Activated naive CD4-positive, alpha-beta T cell treated with anti-CD3 and anti-CD28 coated beads, Interleukin-2, amount 50 U/mL, for 72 hours (primary cell): ENCODE measurements at places on chromosomes 1 and 21.

GRCh38 chr1:196115646-196116045 is 492.6 kb downstream of the KCNT2 start:
- no peak for DNase-seq

- DNase-seq = no peak
Observed at GRCh38 chr1:29227511-29227910, 3.2 kb downstream of the MECR start.

GRCh38 chr1:245416781-245417180 is 262.0 kb downstream of the KIF26B start:
- no peak for DNase-seq

DNA sequence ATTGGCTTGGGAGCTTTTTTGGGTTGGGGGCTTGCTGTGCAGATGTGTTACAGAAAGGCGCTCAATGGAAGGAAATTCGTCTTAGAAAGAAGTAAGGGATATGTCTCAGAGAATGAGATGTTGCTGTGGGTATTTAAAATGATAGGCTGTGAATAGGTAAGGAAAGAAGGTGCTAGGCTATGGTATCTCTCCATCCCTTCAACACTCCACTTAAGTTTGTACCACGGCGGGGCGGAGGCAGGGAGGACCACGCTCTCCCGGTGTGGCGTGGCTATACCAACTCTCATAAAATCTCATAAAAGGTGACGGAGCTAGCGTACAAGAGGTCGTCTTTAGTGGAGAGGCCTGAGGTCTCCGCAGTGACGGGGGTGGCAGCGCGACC is 305 bp upstream of the RPS6KC1 start:
- DNase-seq = no peak

- no peak for DNase-seq
Observed at GRCh38 chr1:241507189-241507863, 12.2 kb downstream of the FH start.

GRCh38 chr1:10928654-10929053 is 83.8 kb upstream of the TARDBP start:
- no peak for DNase-seq

DNA sequence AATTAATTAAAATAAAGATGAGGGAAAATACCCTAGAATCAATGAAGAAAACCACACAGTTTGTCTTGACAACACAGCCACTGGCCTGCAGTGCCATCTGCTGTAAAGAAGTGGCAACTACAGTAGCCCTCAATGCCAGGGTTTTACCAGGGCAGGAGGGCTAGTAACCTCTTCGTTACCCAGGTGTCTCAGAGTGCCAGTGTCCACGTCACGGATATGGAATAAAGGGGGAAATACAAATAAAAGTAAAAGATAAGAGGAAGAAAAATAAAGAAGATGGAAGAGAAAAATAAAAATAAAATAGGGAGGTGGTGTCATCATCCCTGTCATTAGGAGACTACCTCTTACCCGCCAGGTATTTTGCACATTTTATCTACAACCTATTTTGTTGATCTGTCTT is 14.2 kb upstream of the SLC44A3 start:
- DNase-seq = no peak

DNA sequence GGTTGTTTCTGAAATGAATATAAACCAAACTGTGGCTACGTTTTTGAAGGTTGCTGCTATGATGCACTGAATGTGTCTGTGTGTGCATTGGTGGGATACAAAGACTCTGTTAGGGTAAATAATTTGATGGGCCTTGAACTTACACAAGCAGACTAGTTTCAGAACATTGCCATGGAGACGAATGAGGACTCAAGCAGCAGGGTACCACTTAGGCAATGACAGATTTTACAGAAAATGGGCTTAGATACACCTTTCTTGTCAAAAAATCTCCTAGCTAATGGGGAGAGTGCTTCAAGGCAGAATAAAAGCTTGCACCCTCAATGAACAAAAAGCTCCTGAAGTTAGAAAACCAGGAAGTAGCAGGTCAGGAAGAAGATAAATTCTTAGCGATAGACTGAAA is 55.7 kb downstream of the IER5 start:
- DNase-seq = peak; percentile 7

DNA sequence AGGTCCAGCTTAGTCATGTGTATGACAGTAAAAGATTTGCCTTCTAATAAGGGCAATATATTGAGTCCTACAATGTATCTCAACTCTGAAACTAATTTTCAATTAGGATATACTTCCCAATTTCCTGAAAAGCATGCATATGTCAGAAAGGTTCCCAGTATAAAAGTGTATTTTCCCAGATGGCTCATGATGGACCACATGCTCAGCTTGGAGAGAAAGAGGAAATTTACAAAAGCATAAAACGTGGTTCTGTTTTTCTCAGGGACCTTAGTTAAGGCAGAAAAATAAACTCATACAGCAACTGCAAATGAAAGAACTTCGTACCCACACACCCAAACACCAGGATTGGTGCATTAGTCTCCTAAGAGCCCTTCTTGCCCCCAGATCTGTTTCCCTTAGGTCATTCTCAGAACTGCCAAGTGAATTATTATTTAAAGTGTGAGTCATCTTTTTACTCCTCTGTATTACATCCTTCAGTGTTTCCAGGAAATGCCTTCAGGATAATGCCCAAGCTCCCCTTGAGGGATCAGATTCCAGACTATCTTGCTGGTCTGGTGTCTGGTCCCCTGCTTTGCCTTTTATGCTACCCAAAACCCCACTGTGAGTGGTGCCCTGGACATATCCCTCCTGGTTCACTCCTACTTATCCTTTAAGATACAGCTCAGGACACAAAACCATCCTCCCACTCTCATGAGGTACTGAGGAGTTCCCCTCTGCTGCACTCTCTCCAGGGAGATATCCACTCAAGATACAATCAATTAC is 57.4 kb downstream of the SSX2IP start:
- no peak for DNase-seq

- no peak for DNase-seq
Observed at GRCh38 chr1:79478160-79478559, 471.6 kb upstream of the ADGRL4 start.

DNA sequence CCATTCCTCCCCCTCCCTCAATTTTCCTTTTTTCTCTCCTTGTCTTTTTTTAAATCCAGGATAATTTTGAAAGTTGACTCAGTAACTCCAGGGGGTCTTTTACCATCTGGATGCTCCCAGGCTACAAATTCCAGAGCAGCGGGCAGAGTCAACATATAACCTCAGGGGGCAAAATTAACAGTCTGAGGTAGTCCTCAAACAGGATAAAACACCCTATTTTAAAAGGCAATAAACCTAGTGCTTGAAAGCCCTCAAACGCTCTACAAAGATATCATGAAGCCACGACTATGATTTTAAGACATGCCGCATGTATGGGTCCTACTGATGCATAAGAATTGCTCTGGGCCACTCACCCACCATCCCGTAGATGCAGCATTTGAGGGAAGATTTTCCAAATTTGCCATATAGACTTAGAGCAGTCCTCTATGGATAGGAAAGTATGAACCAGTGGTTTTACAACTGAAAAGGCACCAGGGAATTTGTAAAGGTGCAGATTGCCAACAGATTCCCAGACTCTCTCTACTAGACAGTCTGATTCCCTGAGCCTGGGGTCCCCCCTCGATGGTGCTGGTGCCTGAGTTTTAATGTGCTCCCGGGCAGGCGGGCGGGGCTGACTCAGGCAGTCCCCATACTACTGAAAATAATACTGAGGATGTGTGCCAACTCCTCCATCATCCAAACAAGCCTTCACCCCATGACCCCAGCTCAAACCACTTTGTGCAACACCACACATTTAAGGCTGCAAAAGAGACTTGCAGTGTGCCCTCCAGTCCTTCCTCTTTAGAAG is 37.2 kb downstream of the PTPN14 start:
- DNase-seq = no peak

DNA sequence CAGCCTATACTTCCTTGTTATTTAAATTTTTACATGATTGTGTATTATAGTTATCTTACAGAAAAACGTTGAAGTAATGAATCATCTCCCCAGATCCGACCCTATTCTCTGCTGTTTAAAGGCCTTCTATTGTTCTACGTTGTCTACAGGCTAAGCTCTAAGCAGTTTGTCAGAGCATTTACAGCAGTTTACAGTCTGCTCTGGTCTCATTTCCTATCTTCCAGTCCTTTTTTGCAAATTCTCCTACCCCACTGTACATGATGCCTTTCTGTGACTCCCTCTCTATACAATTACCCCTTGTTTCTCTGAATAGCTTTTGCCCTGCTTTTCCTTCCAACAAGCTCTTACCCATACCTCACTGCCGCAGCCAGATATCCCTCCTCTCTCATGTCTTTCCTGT is 319.2 kb upstream of the FMN2 start:
- no peak for DNase-seq

DNA sequence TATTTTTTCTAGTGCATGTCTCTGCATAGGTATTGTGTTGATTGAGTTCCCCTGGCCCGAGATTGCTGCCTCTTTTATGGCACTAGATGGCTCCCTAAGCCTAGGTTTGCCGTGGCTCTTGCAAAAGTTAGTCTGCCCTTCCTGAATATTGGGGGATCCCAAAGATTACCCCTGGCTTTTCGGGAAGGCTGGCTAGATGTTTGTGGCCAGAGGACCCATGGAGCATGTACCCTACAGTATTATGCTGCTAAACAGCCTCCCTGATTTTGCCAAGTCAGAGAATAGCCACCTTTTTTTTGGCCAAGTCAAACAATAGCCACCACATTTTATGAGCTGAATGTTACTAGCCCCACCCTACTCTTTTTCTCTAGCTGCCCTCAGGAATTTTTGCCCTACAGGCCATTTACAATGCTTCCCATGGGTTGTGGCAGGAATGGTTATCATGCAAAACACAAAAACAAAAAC is 343.2 kb downstream of the OLFM3 start:
- no peak for DNase-seq
